ENCODE measurements at places on chromosomes 3 and 15.
A peak's percentile ranks its signal among the peaks of the same experiment; 100 is the strongest.

GRCh38 chr15:38046257-38047051 is 112.0 kb downstream of the TMCO5A start:
- no peak for DNase-seq

DNA sequence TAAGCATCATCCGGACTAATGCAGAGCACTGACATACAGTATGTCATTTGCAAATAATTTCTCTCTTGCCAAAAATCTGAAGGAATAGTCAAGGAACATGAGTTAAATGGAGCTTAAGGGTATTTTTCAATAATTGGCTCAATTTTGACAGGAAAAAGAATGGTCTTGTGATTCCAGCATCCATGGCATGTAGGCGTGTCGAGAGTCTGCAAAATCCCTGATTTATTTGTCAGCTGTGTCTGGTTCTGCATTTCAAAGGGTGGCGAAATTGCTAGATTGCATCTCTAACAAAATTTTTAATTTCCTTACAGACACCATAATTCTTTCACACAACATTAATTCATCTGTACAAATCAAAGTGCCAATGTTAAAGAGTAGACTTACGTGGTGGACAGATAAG is 65.4 kb upstream of the TBC1D23 start:
- DNase-seq, result no peak

- no peak for DNase-seq
Measured at GRCh38 chr3:189981668-189982067, 139.0 kb downstream of the P3H2 start.

- no peak for DNase-seq
Measured at GRCh38 chr3:151724576-151725562, 8.9 kb upstream of the AADACL2 start.

DNA sequence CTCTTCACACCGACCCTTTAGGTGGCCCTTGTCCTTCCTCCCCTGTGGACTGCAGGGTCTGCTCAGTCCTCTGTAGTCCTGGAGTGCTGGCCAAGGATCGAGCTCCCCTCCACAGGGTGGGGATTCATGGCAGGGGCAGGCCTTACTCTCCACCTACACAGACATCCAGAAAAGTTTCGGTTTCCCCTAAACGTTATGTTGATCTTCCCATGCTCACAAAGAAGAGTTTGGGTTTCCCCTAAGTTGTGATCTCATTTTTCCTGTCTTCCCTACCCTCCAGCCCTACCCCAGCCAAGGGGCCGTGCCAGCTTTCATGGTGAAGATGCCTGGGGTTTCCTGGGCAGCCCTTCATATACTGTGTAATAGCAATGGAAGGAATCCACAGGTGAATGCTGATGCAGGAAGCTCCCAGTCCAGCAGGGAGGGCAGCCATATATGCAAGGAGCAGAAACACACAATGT is 10.3 kb downstream of the STOML1 start:
- DNase-seq, result no peak

DNA sequence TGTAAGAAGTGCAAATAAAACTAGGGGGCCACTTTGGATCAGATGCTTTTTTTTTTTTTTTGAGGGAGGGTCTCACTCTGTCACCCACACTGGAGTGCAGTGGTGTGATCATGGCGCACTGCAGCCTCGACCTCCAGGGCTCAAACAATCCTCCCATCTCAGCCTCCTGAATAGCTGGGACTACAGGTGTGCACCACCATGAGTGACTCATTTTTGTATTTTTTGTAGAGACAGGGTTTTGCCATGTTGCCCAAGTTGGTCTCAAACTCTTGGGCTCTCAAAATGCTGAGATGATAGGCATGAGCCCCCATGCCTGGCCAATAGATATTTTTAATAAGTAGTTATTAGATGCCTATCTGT is 20.8 kb downstream of the CCR1 start:
- DNase-seq, result no peak

- DNase-seq, result no peak
Measured at GRCh38 chr15:39860200-39860599, 59.9 kb downstream of the GPR176 start.

DNA sequence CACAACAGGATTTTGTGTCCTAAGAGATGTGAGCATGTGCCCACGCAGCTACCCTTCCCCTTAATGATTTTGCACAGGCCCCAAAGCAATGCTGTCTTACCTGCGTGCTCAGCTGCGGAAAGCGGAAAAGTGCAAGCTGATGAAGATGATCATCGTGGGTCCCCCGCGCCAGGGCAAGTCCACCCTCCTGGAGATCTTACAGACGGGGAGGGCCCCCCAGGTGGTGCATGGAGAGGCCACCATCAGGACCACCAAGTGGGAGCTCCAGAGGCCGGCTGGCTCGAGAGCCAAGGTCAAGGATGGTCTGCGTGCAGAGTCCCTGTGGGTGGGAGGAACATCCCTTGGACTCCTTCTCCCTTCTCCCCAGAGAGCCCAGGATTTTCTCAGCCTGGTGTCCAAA is 103.1 kb downstream of the LRRK1 start:
- no peak for DNase-seq

- no peak for DNase-seq
Measured at GRCh38 chr3:172516318-172517214, 6.7 kb downstream of the TNFSF10 start.

- DNase-seq, result no peak
Measured at GRCh38 chr3:141812084-141812483, 48.9 kb downstream of the GRK7 start.

DNA sequence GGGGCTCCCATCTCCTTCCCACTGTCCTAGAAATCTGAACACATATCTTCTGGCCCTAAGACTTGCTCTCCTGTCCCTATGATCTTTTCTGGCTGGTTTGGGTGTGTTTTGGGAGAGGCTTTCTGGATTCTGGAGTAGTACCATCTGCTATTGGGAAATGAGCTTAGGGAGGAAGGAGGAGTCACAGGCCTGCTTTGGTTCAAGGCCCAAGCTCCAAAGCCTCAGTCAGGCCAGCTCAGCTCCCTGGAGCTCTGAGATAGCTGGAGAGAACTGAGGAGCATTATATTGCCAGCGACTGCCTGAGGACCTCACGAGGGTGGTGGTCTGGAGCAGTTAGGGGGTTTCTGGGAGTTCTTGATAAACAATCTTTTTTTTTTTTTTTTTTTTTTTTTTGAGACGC is 18.7 kb downstream of the RASGRF1 start:
- DNase-seq, result no peak

DNA sequence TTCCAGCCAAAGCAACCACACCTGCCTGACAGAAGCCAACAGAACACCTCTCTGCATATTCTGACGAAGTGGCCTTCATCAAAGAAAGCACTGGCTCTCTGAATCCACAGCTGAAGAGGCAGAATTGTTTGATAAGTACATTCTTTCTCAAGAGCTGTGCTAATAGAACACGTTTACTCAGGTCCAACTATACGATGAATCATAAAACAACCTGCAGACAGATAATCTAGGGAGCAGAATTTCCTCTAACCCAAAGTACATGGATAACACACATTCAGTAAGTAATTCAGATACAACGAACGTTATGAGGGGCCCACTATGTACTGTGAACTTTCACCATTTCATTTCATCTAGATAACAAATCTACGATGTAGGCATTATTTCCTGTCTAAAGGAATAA is 25.4 kb downstream of the ALDH1A2 start:
- no peak for DNase-seq

DNA sequence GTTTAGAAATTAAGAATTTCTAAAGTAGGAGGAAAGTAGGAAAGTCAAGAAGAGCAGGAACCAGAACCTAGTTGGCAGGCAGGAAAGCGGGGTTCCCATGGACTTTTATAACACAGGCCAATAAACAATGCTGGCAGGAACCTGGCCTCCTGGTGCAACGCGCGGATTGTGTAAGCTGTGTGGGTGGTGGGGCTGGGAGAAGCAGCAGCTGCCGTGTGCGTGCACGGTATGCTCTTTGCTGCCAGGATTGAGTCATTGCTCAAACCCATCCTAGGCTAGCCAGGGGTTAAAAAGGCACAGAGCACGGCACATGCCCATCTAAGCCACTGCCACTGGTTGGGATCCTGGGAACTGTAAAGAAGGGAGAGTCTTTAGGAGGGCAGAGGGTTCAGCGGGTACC is 209.9 kb upstream of the RGMA start:
- DNase-seq, result no peak

DNA sequence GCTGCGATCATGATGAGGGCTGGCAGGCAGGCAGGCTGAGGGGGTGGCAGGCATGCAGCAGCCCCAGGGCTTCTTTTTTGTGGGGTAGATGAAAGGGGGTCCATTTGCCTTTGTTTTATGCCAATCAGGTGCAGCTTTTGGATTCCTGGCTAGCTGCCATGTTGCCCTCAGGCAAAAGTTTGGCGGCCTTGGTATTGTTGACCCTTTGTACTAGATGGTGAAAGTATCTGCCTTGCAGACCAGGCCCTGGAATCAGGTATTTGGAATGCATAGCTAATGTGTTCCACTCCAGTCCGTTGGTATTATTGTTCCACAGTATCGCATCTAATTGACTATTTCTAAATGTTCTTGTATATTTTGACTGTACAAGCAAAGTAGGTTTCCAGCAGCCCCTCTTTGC is 35.0 kb downstream of the EEFSEC start:
- DNase-seq, result no peak

- no peak for DNase-seq
Measured at GRCh38 chr15:81853150-81853748, 192.6 kb downstream of the MEX3B start.

DNA sequence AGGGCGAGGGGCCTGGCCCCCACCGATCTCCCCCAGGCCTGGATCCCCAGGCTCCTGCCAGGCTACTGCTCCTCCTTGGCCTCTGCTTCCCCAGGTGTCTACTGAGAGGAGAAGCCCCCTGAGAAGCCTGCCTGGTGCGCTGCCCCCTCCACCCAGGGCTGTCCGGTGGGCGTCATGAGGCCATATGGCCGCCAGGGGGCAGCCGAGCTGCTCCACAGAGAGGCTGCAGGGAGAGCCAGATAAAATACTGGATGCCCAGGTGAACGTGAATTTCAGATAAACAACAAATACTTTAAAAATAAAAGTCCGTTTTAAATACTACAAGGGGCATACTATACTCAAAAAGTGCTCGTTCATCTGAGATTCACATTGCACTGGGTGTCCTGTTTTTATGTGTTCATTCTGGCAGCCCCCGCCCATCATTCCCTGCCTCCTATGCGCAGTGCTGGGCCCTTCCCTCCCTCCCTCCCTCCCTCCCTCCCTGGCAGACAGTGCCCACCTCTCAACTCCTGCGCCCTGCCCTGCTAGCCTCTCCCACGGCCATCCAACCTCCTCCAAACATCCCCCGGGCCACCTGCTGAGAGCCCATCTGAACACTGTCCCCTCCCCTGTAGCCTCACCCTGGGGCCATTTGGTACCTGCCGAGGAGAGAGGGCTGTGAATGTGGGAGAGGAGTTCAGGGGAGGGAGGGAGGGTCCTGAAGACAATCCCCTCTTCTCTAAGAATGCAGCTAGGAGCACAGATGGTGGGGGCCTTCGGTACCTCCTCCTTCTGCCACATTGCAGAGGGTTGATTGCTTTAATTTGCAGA is 29.6 kb downstream of the PSTPIP1 start:
- DNase-seq, result peak; percentile 51

GRCh38 chr15:82970696-82971095 is 15.3 kb upstream of the RAMAC start:
- no peak for DNase-seq

GRCh38 chr3:127535106-127535785 is 55.3 kb downstream of the TPRA1 start:
- DNase-seq, result no peak

DNA sequence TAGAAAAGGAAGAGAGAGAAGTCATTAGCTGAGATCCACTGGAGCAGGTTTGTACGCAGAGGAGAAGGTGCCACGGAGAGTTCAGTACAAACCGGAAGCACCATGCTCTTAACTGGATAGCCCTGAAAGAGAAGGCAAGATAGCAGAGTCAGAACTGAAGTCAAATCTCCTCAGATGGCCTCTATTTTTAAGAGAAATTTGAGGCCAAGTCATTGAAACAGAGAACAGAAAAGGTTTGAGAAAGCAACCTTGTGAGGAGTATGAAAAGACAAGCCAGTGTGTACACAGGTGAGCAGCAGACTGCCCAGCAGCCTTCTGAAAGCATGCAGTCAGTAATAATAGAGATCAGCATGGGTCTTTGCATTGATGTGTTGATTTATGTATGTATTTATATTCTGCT is 66.1 kb upstream of the SPRED1 start:
- no peak for DNase-seq

- DNase-seq, result no peak
Measured at GRCh38 chr15:72503147-72503546, 29.0 kb downstream of the ARIH1 start.

GRCh38 chr3:129417326-129417725 is 11.1 kb downstream of the EFCAB12 start:
- peak; percentile 79 for DNase-seq

DNA sequence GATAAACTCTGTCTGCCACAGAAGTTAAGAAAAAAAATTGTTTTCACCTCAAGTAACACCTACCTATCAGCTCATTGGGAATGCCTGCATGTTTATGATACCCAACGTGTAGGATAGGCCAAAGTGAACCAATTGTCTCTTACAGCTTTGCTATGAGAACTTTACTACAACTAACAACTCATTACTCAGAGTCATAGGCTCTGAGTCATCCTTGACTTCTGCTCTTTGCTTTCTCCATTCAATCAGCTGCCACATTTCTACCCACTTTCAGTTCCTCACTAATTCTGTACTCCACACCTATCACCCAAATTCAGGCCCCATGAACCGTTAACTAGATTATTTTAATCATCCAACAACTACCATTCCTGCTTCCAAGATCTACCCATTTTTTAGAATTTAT is 843.9 kb downstream of the TUSC7 start:
- DNase-seq, result no peak

DNA sequence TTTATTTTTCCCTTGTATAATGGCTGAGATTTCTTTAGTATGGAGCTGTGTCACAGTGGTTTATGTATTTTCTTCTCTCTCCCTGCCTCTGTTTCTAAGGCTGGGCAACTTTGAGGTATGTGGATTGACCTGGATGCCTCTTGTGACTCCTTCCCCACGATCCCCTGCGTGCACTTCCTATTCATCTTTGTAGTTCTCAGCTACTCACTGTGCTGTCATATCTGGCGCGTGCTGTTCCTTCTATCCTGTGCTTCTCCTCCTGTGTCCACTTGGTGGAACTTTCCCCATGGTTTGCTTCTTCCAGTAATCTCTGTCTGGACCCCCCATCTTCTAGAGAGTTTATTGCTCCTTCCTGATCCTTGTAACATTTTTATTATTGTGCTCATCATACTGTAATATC is 97.3 kb downstream of the AKAP13 start:
- no peak for DNase-seq

- peak; percentile 64 for DNase-seq
Measured at GRCh38 chr3:42490243-42490642, 12.2 kb upstream of the VIPR1 start.

- no peak for DNase-seq
Measured at GRCh38 chr3:26229801-26230200, 392.8 kb upstream of the LRRC3B start.

All from right lung (tissue), 10 donors.